ENCODE measurements at places on chromosomes 12 and 14.

GRCh38 chr14:56284641-56285040, 166.4 kb downstream of the PELI2 start:
- DNase-seq: no peak

- DNase-seq: no peak
Observed at GRCh38 chr12:121114806-121115205, 17.9 kb upstream of the P2RX7 start.

DNA sequence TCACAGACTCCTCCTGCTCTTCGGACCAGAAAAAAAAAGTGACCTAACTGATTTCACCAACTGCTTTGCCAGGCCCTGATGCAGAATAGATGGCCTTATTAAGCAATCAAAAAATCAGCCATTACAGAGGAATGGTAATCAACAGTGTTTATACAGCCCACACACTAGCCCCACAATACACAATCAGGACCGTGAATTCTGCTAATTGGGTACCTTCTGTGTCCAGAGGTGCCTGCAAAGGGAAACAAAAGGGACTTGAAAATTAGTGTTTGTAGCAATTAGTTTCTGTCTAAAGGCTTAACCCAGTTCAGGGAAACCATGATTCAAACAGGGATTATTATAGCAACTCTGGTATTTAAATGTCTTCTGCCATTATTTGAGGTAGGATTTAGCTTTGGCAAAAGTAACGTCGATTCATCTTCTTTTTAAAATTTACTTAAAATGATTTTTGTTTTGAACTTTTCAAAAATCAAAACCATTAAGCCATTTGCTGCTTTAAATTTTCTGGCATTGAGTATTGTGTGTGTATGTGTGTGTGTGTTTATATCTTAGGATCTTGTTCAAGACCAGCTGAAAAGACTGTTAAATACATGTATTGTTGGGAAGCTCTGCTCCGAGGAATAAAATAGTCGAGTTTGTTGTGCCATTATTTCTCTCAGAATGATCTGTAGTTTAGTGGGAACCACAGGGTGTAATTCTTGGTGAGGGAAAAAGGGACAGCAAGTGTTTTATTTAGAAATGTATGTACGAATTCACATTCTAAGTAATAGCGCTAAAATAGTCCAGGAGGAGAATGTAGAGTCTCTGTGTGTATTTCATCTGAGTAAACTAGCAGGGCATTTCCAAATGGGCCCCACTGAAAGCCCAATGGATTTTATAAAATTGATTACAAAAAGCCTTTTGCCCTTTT, 156.1 kb downstream of the PTCSC3 start:
- peak; percentile 75 for DNase-seq

DNA sequence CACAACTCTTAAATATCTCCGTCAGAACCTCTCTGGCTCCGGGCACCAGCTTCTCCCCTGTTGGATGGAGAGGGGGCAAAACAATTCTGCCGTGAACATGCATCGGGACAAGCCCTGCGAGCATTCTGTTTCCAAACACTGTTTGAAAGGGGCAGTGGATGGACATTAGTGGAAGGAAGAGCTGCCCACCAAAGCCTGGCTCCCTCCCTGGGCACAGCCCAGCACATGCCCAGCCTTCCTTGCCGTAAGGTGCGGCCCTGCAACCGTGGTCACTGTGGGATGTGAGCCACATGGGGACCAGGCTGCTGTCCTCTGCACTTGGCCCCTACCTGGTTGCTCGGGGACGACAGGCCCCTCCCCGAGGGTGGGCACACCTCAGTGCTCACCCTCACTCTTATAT, 54.0 kb downstream of the TRAFD1 start:
- no peak for DNase-seq

GRCh38 chr12:130976171-130976720, 22.5 kb downstream of the ADGRD1 start:
- DNase-seq: no peak

DNA sequence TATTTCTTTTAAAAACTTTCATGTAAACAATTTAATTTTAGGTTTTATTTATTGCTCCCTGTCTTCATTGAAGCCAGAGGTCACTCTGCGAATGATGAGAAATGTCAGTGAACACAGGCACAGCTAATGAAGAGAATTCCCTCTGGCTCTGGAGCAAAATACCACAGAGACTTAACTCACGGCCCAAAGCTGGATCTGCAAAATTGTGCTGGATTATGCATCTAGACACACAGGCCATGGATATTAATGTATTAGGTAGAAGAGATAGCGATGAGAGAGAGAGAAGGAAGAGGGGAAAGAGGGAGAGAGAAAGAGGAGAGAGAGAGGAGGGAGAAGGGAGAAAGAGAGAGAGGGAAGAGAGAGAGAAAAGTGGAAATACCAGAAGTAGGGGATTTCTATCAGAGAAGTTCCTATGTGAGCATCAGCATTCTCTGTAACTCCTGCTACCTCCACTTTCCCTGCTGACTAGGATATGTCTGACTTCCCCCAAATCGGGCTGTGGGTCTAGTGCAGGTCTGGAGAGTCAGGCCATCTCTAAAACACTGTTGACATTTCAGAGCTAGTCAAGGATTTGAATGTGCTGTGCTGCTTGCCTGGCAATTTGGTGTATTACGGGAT, 3.7 kb downstream of the ARHGDIB start:
- no peak for DNase-seq

- no peak for DNase-seq
Observed at GRCh38 chr14:38777401-38777800, 325.6 kb downstream of the SEC23A start.

- peak; percentile 45 for DNase-seq
Observed at GRCh38 chr12:122064780-122065588, 13.6 kb upstream of the MLXIP start.

DNA sequence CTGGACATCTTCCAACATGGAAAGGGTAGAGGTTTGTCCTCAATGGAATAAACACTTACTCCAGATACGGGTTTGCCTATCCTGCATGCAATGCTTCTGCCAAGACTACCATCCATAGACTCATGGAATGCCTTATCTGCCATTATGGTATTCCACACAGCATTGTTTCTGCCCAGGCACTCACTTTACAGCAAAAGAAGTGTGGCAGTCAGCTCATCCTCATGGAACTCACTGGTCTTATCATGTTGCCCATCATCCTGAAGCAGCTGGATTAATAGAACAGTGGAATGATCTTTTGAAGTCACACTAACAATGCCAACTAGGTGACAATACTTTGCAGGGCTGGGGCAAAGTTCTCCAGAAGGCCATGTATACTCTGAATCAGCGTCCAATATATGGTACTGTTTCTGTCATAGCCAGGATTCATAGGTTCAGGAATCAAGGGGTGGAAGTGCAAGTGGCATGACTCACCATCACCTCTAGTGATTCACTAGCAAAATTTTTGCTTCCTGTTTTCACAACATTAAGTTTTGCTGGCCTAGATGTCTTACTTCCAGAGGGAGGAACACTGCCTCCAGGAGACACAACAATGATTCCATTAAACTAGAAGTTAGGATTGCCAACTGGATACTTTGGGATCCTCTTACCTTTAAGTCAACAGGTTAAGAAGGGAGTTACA, 140.4 kb downstream of the SLC35F4 start:
- no peak for DNase-seq

DNA sequence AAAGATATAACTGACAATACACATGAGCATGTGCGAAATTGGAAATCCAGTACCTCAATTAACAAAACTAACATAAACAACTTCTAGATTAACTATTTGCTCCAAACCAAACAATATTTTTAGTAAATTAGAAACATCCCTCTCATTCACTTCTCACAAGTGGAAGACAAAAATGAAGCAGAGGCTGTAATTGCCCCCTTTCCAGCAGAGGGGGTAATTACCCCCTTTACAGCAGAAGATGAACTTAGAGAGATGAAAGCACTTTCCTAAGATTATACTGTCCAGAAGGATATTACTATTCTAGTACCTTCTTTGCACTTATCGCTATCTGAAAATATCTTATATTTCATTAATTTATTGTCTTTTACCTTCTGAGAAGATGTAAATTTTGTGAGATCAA, 1025.2 kb downstream of the FSCB start:
- DNase-seq: no peak

DNA sequence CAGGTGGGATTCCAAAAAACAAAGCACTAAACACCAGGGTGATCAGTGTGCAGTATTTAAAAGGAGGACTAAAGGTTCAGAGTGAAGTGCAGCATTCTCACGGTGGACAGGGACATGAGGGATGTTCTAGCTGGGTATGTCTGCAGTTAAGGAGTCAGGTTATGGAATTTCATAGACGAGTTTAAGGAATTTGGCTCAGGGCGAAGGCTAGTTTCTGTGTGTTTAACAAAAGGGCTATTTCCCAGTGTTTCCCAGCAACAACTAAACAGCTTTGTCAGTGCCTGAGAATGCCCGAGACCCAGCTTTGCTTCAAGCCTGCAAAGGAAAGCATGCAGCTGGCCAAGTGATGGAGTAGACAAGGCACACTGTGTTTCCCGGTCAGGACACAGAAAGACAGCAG, 7.0 kb downstream of the KRT1 start:
- no peak for DNase-seq

GRCh38 chr14:56590535-56590960, 10.9 kb downstream of the TMEM260 start:
- DNase-seq: peak; percentile 85

GRCh38 chr14:52553002-52553670, 500 bp downstream of the GPR137C start:
- DNase-seq: peak; percentile 64

- no peak for DNase-seq
Observed at GRCh38 chr12:31245822-31246469, 80.0 kb downstream of the SINHCAF start.

DNA sequence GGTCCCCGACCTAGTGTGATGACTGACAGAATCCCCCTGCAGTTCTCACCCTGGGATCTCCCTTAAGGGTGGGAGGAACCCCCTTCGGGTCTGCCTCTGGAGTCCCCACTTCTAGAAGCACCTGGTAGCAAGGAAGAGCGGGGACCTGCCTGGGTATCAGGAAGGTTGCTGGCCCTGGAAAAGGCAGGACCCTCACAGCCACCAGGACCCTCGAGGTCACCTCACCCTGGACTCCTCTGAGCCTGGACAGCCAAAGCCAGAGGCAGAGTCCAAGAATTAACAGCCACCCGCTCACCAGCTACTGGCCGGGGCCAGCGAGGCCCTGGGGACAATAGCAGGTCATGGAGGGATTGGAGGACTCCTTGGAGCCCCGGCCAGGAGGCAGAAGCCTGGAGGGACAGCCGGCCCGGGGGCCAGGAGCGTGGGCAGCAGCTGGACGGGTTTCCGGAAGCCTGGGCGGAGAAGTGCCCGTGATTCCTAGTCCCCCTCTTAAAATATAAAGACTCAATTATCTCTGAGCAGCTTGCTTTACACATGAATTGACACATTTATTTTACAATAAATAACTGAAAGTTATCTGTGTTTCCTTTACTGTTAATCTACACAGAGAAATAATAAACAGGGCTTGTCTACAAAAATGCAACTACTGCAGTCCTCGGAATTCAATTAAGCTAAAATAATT, 17.5 kb downstream of the BCL11B start:
- no peak for DNase-seq

DNA sequence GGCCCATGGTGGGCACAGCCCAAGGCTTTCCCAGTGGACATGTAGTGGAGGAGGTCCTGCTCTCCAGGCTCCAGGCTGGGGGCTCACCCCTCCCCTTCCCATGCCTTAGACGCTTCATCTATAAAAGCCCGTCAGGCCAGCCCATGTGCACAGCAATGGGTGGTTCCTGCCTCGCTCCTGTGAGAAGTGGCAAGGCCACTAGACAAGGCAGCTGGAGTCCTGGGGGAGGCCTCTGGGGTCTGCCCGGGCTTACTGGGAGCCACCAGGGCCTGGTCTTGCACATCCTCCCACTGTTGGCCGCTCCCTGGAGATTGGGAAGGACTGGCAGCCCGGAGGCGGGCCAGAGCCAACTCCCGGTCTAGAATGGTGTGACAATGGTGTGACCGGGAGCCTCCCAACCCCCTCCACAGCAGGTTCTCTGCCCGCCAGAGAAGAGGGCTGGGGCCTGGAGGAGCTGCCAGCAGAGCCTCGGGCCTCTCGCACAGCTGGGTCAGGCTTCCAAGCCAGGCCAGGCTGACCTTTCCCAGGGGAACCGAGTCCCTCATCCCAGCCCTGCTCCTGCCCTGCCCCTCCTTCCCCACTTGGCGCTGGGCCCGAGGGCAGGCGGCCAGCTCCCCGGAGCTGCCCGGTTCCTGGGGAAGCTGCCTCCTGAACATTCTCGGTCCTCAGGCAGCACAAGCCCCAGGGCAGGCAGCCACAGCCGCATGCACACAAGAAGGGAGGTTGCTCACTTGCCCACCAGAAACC, 97.9 kb downstream of the RFLNA start:
- DNase-seq: no peak

DNA sequence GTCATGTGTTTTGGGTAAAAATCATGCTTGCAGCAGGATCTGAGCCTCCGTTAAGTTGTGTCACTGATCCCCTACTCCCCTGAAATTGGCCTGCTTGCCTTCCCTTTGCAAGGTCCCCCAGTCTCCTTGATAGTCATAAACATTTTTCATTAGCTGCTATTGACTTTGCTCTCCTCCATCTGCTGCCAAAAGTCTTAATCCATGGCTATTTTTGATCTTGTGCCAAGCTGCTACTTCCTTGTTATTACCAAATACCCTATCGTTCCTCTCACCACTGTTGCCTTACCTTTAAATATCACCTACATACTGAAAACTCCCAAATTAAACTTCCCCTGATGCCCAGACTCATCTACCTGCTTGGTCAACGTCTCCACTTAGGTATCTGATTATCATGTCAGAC, 148.3 kb downstream of the PHLDA1 start:
- DNase-seq: no peak

GRCh38 chr12:106794369-106794768, 19.9 kb downstream of the RIC8B start:
- no peak for DNase-seq

DNA sequence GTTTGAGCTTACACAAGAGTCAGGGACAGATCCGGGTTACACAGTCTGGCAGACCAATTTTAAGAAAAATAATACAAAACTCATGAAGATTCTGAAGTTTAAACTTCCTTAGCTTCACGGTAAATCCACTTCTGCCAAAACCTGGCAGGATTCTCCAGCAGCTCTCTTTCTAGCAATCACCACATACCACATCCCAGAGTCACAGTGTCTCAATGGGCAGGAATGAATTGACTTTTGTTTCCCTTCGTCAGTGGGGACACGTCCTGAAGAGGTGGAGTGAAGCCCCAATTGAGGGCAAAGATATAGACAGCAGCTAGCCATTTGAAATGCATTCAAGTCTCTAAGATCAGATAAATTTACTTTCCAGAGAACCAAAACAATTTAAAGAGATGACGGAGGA, 117.1 kb upstream of the ARHGAP5 start:
- no peak for DNase-seq

DNA sequence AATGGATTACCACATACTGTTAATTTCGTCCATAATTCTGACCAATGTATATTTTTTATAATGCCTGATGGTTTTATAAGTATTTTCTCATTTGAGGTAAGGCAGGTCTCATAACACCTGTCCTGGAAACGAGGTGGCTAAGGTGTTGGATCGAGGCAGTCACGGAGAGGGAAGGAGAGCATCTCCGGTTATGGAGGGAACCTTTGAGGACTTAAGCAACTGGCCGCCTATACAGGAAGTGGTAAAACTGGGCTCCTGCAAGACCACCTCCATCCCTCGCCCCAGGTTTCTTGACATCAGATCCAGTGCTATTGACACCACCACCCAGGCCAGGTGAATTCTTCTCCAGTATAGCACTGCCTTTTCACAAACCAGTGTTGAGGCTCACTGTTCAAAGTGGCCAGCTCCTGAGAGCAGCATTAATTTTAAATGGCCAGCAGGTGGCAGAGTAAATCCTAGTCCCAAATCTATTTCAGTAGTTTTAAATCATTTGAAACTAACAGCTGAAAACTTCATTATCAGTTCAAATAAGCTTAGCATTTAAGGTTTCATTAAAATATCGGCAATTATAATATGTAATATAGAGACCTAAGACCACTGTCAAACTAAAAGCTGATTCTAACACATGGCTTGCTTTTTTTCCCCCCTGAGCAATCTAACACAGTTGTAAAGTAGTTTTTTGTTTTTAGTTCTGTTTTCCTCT, 100.8 kb downstream of the PPM1A start:
- peak; percentile 57 for DNase-seq
